Activated CD4-positive, alpha-beta T cell treated with anti-CD3 and anti-CD28 coated beads for 36 hours (primary cell): ENCODE measurements at places on chromosomes 2 and 18. TPM values are rescaled to one million over a fixed set of nuclear protein-coding genes. Genes with fewer than 3 reads are reported as not detected.
A peak's percentile ranks its signal among the peaks of the same experiment; 100 is the strongest.

GRCh38 chr18:8516371-8517250, 92.6 kb upstream of the RAB12 start:
- DNase-seq = no peak

DNA sequence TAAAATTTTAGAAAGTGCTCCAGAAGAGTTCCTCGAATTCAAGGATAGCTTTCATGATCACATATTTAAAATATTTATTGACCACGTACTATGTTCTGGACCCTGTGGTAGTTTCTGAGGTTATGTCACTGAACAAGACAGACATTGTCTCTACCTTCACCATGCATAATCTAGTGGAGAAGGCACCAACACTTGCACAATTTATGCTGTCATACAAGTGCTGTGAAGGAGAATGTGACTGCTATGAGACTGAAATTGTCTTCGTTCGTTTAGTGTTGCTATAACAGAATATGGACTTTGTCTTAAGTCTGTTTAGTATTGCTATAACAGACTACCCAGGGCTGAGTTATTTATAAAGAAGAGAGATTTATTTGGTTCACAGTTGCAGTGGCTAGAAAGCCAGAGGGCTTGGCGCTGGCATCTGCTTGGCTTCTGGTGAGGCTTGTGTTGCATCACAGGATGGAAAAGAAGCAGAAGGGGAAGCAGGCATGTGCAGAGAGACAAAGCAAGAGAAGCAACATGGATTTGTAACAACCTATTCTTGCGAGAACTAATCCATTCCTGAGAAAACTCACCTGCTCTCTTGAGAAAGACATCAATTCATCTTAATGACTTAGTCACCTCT, 50.0 kb upstream of the RFX8 start:
- no peak for DNase-seq

DNA sequence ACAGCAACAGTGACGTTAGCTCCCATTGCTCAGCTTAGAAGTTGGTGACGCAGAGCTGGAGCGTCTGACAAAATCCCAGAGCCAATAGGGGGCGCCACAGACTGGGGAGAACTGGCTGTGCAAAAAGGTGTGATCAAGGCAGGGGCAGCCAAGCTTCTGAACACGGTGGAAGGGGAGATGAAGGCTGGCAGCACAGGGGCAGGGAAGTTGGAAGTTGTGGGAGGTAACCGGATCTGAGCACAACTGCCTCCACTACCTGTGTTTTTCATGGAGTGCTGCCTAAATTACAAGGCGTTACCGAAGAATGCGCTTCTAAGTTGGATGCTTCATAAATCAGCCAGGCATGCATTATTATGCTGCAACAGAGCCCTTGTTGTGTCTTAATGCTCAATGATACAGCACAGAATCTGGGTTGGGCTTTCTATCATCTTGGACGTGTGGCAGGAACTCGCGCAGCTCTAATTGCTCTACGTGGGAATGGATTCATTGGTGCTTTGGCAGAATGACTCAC, 370.0 kb downstream of the SLC4A3 start:
- DNase-seq = peak; percentile 57

GRCh38 chr2:192570788-192571187, 376.1 kb upstream of the TMEFF2 start:
- no peak for DNase-seq

Gene CYP26B1
- not detected for total RNA-seq
